ENCODE measurements at places on chromosomes 6 and 20. TPM values are rescaled to one million over a fixed set of nuclear protein-coding genes. Genes with fewer than 3 reads are reported as not detected.

Gene AVP
- not detected for total RNA-seq

Gene CAGE1
- 0.76 TPM for total RNA-seq

DNA sequence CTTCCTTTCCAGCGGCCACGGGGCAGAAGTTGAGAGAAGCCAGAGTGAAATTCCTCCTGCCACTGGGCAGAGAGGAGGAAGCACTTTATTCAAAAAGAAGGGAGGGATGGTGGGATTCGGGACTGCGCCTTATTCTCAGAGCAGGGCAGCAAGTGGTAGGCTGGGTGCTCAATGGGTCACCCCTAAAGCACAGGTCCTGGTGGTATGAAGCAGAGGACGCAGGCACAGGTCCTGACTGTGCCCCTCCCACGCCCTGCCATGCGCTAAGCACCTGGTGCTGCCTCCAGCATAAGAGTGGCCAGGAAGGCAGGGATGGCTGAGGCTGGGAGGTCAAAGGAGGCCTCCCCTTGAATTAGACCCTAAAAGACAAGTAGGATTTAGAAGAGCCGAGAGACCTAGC, 4.9 kb upstream of the GRM4 start:
- DNase-seq = peak; percentile 42
- H3K4me3 ChIP-seq = no peak overlapping the region
- no peaks in the 10 kb centered on the region for H3K36me3 ChIP-seq

DNA sequence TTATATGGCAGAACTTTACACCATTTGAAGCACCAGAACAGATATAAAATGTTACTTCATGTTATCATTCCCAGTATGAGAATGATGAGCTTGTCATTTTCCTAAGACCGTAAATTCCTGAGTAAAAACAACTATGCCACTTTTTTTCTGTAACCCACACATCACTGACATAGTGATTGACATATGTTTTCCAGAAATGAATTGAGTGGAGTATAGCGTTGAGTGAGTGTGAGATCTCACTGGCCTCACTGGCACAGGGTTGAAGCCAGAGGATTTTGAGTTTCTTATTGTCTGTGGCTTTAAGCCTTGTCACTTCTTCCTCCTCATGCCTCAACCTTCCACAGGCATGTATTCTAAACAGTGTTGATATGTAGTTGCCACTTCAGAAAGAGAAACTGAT, 62.3 kb downstream of the PDE7B start:
- peaks cover 8% of the 10 kb centered on the region for H3K27me3 ChIP-seq
- no peaks in the 10 kb centered on the region for H3K4me1 ChIP-seq

DNA sequence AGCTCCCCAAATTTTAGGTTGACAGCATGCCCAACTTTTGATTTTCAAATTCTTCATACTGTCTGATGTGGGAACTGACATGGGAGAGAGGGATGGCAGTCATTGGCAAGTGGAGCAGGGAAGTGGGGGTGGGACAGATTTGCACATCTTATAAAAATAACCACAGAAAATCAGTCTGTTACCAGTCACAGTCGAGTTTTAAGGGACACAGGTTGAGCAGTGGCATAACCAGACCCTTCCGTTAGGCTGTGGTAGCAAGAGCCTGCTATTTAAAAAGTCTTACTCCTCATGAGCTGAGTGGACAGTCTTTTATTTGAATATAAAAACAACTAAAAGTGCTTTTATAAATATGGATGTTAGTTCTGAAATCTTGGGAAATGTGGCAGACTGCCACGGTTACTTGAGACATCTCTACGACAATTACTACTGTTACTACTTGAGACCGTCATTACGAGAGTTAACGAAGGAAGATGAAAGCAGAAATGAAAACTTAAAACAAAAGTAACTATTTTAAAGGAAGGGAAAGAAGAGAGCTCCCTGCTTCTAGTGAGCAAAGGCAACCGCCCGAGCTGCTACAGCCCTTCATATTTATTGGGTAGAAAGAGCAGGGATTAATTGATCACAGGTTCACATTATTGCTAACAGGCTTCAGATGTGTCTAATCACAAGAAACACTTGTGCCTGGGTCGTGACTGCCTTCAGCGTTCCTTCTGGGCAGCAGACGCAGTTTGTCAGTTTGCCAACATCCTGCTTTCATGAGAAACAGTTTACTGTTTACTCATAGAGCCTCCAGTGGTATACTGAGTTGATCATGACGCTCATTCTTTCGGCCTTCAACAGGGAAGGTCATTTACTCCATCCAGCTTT, 71.3 kb downstream of the EFHC1 start:
- H3K27me3 ChIP-seq = no peaks in the 10 kb centered on the region
- H3K4me1 ChIP-seq = no peaks in the 10 kb centered on the region
- no peak for DNase-seq
- peaks cover 5% of the 10 kb centered on the region for H3K36me3 ChIP-seq
- H3K27ac ChIP-seq = no peak overlapping the region
- no peak overlapping the region for H3K4me3 ChIP-seq

DNA sequence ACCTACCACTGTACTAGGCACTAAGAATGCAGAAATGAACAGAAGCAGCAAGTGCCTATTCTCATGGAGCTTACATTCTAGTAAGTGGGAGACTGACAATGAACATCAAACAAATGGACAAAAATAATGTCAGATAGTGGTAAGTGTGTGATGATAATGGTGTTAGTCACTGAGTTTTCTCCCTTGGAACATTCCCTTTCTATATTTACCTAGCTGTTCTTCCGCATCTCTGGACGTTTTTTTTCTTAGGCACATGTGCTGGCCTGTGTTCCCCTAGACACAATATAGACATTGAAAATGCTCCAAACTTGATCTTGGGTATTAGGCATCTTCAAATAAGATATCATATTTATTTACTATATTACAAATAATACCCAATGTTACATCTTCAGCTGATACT, 218.1 kb upstream of the GJE1 start:
- no peak overlapping the region for H3K4me3 ChIP-seq
- no peak overlapping the region for H3K27ac ChIP-seq
- H3K4me1 ChIP-seq = no peaks in the 10 kb centered on the region
- no peaks in the 10 kb centered on the region for H3K27me3 ChIP-seq
- no peak for DNase-seq
- peaks cover 6% of the 10 kb centered on the region for H3K36me3 ChIP-seq

DNA sequence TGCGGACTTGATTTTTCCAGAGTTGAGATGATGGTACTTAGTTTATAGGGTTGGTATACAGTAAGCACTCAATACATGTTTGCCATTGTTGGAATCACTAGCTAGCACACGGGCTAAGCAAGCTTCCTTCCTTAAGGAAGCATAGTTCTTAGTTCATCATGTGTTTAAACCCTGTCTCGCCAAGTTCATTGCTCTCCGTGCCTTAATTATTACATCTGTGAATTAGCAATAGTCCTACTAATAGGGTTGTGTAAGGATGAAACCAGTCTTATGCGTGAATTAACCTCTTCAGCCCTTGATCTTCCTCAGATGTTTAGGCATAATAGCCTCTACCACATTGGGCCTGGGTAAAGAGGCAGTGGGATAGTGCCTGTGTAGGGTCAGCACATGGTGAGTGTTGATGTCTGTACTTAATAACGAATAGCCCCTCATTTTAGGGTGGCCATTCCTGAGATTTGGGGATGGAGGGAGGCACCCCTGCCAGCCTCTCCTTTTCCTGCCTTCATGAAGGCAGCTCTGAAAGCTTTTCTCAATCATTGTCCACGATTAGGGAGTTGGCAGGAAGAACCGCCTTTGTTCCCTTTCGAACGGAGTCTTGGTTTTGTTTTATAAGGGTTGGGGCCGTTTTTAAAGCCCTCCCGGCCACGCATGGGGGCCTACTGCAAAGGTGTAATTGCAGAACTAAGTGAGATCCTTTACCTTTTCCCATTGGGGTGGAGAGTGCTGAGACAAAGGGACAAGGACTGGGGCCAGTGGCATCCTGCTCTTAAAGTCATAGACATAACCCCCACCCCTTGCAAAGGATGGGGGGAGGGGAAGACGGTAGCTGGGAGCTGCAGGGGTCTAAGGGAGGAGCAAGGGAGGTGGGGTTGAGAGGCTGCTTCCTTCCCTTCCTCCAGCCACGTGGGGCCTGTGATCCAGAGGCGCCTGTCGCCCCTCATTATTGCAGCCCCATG, 2.1 kb downstream of the DNMT3B start:
- no peak overlapping the region for H3K27ac ChIP-seq
- DNase-seq = no peak
- H3K4me1 ChIP-seq = peaks cover 12% of the 10 kb centered on the region
- H3K36me3 ChIP-seq = no peaks in the 10 kb centered on the region
- peak overlapping the region; percentile 84 for H3K4me3 ChIP-seq

DNA sequence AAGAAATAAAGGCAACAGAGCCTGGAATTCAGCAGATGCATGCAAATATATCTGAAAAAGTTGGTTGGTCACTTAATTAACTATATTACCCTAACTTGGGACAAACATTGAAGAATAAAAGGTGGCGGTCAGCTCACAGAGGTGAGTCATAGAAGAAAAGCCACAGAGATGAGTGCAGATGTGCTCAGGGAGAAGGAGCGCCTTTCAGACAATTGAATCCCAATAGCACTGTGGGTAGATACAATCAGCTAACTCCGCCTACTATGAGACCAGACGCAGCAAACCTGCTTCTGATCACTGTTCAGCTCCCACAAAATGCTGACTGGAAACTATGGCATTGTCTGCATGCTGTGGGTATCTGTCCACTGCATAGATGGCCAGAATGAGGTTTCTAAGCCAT, 447.8 kb downstream of the PTPRT start:
- no peaks in the 10 kb centered on the region for H3K36me3 ChIP-seq
- no peak overlapping the region for H3K27ac ChIP-seq
- no peak for DNase-seq
- H3K4me3 ChIP-seq = no peak overlapping the region

- H3K27ac ChIP-seq = no peak overlapping the region
- H3K4me3 ChIP-seq = no peak overlapping the region
- no peak for DNase-seq
- peaks cover 7% of the 10 kb centered on the region for H3K27me3 ChIP-seq
Measured at GRCh38 chr6:49528571-49528970, 21.9 kb upstream of the C6orf141 start.

- no peak for DNase-seq
- no peaks in the 10 kb centered on the region for H3K36me3 ChIP-seq
- no peaks in the 10 kb centered on the region for H3K4me1 ChIP-seq
Measured at GRCh38 chr6:79377888-79378348, 143.4 kb upstream of the HMGN3 start.

- peaks cover 76% of the 10 kb centered on the region for H3K36me3 ChIP-seq
- H3K27ac ChIP-seq = peak overlapping the region; percentile 100
- no peak for DNase-seq
- H3K4me3 ChIP-seq = peak overlapping the region; percentile 97
- no peaks in the 10 kb centered on the region for H3K27me3 ChIP-seq
Measured at GRCh38 chr6:32852018-32852843, 1.3 kb downstream of the TAP1 start.

GRCh38 chr6:3538536-3538935, 81.7 kb upstream of the SLC22A23 start:
- no peak overlapping the region for H3K4me3 ChIP-seq
- no peaks in the 10 kb centered on the region for H3K4me1 ChIP-seq
- no peak for DNase-seq
- H3K27me3 ChIP-seq = peaks cover 25% of the 10 kb centered on the region

DNA sequence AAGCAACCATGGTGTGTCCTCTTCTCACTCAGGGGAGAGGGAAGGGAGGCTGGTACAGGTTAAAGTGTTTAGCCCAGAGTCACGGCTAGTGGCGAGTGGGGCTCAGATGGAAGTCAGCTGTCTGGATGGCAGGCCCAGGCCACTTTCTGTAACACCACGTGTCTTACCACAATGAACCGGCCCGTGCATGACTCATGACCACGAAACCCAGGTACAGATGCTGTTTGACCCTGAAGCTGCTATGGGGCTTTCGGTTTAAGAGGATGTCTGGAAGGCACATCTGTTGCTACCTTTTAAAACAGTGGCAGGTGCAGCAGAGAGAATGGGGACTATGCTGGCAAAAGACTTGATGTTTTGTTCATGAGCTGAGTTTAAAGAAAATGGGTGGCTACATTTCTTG, 36.5 kb upstream of the MPC1 start:
- peak overlapping the region; percentile 42 for H3K4me3 ChIP-seq
- H3K4me1 ChIP-seq = peaks cover 59% of the 10 kb centered on the region
- peaks cover 19% of the 10 kb centered on the region for H3K27me3 ChIP-seq
- peak; percentile 78 for DNase-seq
- peaks cover 17% of the 10 kb centered on the region for H3K36me3 ChIP-seq

- no peak for DNase-seq
- no peak within 1 kb of the TSS for H3K4me3 ChIP-seq
- no peak within 1 kb of the TSS for H3K27ac ChIP-seq
Measured at GRCh38 chr6:50713226-50713625, at the start of gene TFAP2D. Gene TFAP2D (plus strand): TSS chr6:50713526. CDS start chr6:50714056, 530 bp downstream.

DNA sequence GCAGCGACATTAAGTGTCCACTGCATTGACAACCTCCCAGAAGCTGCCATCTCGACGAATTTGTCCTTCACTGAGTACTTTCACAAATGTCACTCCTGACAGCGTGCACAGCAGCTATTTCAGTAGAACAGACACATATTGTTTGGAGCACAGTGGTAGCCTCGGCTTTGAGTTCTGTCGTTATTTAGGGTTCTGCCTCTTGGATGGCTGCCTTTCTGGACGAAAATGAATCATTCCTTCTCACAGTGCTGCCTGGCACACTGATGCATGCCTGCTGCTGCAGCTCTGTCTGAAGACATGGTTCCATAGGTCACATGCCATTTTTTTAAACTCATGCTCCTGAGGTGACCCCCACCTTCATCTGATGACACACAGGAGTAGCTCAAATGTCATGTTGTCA, 477.0 kb downstream of the C6orf118 start:
- no peaks in the 10 kb centered on the region for H3K36me3 ChIP-seq
- no peak overlapping the region for H3K4me3 ChIP-seq
- DNase-seq = no peak
- no peak overlapping the region for H3K27ac ChIP-seq
- H3K27me3 ChIP-seq = no peaks in the 10 kb centered on the region
- H3K4me1 ChIP-seq = no peaks in the 10 kb centered on the region

DNA sequence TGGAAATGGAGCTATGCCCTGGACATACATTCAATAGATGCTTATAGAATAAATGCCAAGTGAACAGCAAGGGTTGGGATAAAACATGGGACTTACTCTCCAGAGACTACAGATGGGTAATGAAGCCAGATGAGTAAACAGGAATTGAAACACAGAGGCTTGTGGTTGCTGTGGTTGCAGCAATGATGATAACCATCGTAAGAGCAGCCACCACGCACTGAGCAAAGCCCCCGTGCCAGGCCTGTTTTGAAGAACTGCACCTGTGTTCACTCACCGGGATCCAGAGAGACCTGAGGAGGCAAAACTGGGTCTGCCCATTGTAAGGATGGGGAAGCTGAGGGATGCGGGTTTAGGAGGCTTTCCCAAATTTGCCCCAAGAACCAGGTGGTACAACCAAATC, 431.1 kb upstream of the CDH4 start:
- H3K27ac ChIP-seq = no peak overlapping the region
- H3K27me3 ChIP-seq = peaks cover 28% of the 10 kb centered on the region
- H3K4me1 ChIP-seq = no peaks in the 10 kb centered on the region
- no peaks in the 10 kb centered on the region for H3K36me3 ChIP-seq
- H3K4me3 ChIP-seq = no peak overlapping the region

Measured in natural killer cell treated with Interleukin-12 subunit alpha and Interleukin-12 subunit beta and Interleukin-15 and Interleukin-18, amount 100 ng/mL, for 72 hours (primary cell).